ENCODE measurements at places on chromosomes 7 and 10. TPM values are rescaled to one million over a fixed set of nuclear protein-coding genes. Genes with fewer than 3 reads are reported as not detected.

WIPF3 gene
- total RNA-seq, result not detected

GFRA1 gene
- total RNA-seq, result 0.18 TPM

MYO3A gene
- not detected for total RNA-seq

SPDYE16 gene
- total RNA-seq, result 0.09 TPM

AKR1B15 gene
- total RNA-seq, result not detected

CYP3A4 gene
- not detected for total RNA-seq

CAMK2B gene
- 6.4 TPM for total RNA-seq

PTPN20 gene
- 0.27 TPM for total RNA-seq

CCDC146 gene
- 2.0 TPM for total RNA-seq

ADIRF gene
- total RNA-seq, result 48.4 TPM

Measured in fibroblast of the aortic adventitia (primary cell).